Osteocyte (in vitro differentiated cells): ENCODE measurements at places on chromosomes 13 and 19. TPM values are rescaled to one million over a fixed set of nuclear protein-coding genes. Genes with fewer than 3 reads are reported as not detected.

DNA sequence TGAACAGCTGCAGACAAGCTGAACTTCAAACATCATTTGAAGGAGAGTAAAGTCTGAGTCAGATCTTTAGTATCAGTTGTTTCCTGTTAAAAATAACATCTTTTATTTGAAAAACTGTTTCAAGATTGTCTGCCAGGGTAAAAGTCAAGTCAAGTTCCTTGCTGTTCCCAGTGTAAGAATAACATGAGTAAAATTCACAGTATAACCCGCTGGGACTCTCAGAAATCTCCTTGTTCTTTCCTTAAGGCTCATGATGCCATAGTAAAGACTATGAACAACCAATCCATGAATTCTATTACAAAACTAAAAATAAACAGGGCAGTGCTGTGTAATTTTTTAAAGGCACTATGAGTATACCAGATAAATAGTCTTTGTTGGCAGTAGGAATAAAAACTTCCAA is 112.9 kb downstream of the IRS2 start:
- no peak for DNase-seq
- no peaks in the 10 kb centered on the region for H3K27me3 ChIP-seq
- H3K36me3 ChIP-seq, result no peaks in the 10 kb centered on the region
- no peak overlapping the region for H3K4me3 ChIP-seq
- H3K27ac ChIP-seq, result peak overlapping the region; percentile 6

DNA sequence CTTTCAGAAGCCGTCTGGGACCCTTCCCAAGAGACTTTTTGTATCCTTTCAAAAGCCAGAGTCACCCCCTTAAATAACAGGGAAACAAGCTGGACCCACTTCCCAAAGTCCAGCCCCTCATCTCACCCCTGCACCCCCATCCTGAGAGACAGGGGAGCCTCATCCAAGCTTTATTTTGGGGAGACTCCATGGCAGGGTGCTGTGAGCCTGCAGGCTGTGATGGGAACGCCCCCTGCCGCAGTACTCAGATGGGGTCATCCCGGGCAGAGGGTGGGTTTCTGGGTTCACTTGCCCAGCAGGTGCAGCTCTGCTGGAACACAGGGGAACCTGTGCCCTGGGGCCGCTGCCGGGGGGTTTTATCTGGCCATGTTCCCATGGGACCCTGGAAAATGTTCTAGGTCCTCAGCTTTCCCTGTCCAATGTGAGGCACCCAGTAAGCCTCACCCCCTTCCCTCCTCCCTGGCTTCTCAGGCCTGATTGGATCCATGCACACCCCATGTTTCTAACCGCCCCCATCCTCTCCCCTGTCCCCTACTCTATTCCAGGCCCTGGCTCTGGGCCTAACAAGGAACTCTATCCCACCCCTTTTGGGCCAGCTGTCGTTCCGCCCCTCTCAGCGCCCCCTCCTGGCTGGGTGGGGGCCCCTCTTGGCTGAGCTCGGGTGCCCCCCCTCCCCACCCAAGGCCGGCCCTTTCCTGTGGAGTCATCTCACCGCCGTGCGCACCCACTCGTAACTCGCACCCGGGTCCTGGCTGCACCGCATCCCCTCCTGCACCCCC is 1.0 kb downstream of the HIF3A start:
- H3K36me3 ChIP-seq, result no peaks in the 10 kb centered on the region
- H3K27ac ChIP-seq, result peak overlapping the region; percentile 96
- peaks cover 53% of the 10 kb centered on the region for H3K4me1 ChIP-seq
- no peaks in the 10 kb centered on the region for H3K27me3 ChIP-seq
- peak overlapping the region; percentile 78 for H3K4me3 ChIP-seq

- DNase-seq, result no peak
- H3K27ac ChIP-seq, result no peak overlapping the region
- peak overlapping the region; percentile 26 for H3K4me3 ChIP-seq
- H3K36me3 ChIP-seq, result no peaks in the 10 kb centered on the region
- H3K27me3 ChIP-seq, result peaks cover 36% of the 10 kb centered on the region
Measured at GRCh38 chr19:4279267-4279529, 132 bp downstream of the SHD start.

DNA sequence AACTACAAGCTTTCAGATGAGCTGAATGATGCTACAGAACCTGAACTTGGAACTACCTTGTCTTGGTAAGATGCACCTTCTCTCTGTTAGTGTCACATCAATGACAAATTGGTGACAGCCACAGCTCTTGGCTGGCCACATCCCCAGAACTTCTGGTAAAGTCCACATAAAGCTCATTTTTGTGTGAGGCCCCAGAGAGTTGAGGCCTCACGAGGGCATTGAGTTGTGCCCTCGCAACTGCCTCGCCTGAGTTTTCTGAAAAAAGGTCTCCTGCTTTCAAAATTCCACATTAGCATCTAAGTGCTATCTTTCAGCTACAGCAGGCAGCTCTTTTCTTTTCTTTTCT is 42.6 kb downstream of the MRPL57 start:
- H3K27ac ChIP-seq, result no peak overlapping the region
- H3K27me3 ChIP-seq, result peaks cover 26% of the 10 kb centered on the region
- no peaks in the 10 kb centered on the region for H3K4me1 ChIP-seq

- H3K27me3 ChIP-seq, result no peaks in the 10 kb centered on the region
- H3K27ac ChIP-seq, result no peak overlapping the region
- H3K4me3 ChIP-seq, result no peak overlapping the region
- no peaks in the 10 kb centered on the region for H3K36me3 ChIP-seq
- no peaks in the 10 kb centered on the region for H3K4me1 ChIP-seq
Measured at GRCh38 chr19:8680676-8681344, 17.8 kb downstream of the ACTL9 start.

- H3K4me1 ChIP-seq, result peaks cover 14% of the 10 kb centered on the region
- no peak overlapping the region for H3K27ac ChIP-seq
- no peaks in the 10 kb centered on the region for H3K36me3 ChIP-seq
Measured at GRCh38 chr19:16297575-16298178, 26.9 kb upstream of the KLF2 start.

The RNF17 gene
- total RNA-seq, result not detected in 2 replicates

The OR7G1 gene
- total RNA-seq, result not detected in 2 replicates

DNA sequence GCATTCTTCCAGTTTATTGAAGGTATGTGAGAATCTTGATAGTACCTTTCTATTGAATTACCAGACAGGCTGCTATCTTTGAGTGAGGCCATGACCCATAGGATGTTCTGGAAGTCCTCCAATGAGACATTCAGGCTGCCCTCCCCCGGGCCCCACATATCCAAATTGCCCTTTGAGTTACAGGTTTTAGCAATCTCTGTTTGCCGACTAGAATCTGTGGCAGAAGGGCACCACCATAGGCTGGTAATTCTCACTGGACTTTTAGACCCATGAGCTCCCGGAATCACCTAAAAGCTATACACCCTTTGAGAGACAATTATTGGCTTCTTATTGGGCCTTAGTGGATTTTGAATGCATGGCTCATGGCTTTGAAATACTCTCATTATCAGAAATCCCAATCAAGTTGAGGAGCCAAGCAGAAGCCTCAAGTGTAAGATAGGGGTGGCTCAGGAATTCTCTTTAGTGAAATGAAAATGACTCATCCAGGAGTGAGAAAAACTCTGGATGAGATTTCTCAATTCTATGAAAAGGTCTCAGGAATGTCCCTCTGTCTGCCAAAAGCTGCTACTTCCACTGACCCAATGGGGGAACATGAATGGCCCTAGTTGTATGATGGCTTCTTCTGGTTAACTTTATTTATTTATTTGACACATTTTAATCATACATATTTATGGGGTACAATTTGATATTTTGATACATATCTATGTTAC is 172.1 kb upstream of the CSNK1A1L start:
- H3K36me3 ChIP-seq, result no peaks in the 10 kb centered on the region
- no peak for DNase-seq
- H3K27me3 ChIP-seq, result no peaks in the 10 kb centered on the region
- H3K4me1 ChIP-seq, result peaks cover 2% of the 10 kb centered on the region
- H3K4me3 ChIP-seq, result no peak overlapping the region
- H3K27ac ChIP-seq, result no peak overlapping the region

DNA sequence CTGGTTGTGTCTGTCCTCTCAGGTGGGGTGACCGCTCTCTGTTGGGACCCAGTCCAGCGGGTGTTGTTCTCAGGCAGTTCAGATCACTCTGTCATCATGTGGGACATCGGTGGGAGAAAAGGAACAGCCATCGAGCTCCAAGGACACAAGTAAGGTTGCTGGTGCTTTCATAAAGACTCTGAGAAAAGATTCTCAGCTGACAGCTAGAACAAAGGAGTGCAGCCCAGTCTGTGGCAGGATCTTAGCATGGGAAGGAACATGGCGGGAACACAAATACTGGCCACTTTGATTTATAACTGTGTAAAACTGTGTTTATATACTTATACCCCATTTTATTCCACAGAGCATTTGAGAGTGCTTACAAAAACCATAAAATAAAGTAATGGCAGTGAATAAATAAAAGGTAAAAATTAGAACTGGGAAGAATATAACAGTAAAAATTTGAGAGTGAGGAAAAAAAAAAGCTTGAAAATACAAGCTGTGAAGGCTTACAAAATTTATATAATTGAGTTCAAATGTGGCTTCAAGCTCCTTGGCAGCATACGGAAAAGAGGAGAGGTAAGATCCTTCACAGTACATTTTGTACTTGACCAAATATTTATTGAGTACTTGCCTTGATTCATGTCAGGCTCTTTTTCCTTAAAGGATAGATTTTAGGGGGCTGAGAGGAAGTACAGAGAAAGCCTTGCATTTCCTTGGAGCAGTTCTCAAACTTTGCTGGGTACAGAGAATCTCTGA is 64.8 kb downstream of the DHRS12 start:
- DNase-seq, result no peak
- H3K4me3 ChIP-seq, result no peak overlapping the region
- H3K4me1 ChIP-seq, result peaks cover 5% of the 10 kb centered on the region
- H3K27ac ChIP-seq, result peak overlapping the region; percentile 25
- peaks cover 37% of the 10 kb centered on the region for H3K36me3 ChIP-seq
- H3K27me3 ChIP-seq, result no peaks in the 10 kb centered on the region

GRCh38 chr19:58558066-58558622 is at the start of gene UBE2M:
Gene UBE2M (minus strand): TSS chr19:58558611. CDS start chr19:58558381, 230 bp downstream.
- peak within 1 kb of the TSS; percentile 99 for H3K27ac ChIP-seq
- H3K36me3 ChIP-seq, result peaks cover 14% of the 10 kb centered on the region
- DNase-seq, result no peak
- no peaks in the 10 kb centered on the region for H3K27me3 ChIP-seq

GRCh38 chr19:15928321-15928720 is 6.0 kb downstream of the CYP4F11 start:
- no peaks in the 10 kb centered on the region for H3K36me3 ChIP-seq
- H3K27ac ChIP-seq, result no peak overlapping the region
- no peak for DNase-seq
- H3K4me1 ChIP-seq, result no peaks in the 10 kb centered on the region

- H3K36me3 ChIP-seq, result peaks cover 91% of the 10 kb centered on the region
- H3K27me3 ChIP-seq, result no peaks in the 10 kb centered on the region
- no peak overlapping the region for H3K4me3 ChIP-seq
- DNase-seq, result no peak
- H3K4me1 ChIP-seq, result no peaks in the 10 kb centered on the region
Measured at GRCh38 chr19:9531933-9532332, 6.5 kb downstream of the ZNF426 start.

GRCh38 chr13:50016444-50016843 is 1.2 kb downstream of the KCNRG start:
- H3K4me3 ChIP-seq, result peak overlapping the region; percentile 33
- no peak for DNase-seq
- H3K36me3 ChIP-seq, result peaks cover 46% of the 10 kb centered on the region
- no peaks in the 10 kb centered on the region for H3K27me3 ChIP-seq

DNA sequence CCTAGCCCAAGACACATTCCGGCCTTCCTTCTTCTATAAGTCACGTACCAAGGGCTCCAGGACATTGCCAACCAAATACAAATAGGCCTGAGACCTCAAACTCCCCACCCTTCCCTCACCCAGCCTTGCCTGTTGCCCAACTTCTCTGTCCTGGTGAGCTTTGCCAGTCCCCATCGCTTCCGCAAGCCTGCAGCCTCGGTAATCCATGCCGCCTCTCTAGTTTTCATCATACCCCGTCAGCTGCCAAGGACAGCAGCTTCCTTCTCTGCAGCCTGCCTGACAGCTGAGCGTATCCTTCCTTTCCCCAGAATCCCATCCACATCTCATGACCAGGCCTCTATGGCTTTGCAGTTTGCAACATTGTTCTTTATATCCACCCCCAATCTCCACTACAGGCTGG is 36.6 kb upstream of the POMP start:
- no peaks in the 10 kb centered on the region for H3K27me3 ChIP-seq
- H3K36me3 ChIP-seq, result no peaks in the 10 kb centered on the region
- peaks cover 1% of the 10 kb centered on the region for H3K4me1 ChIP-seq
- H3K27ac ChIP-seq, result no peak overlapping the region
- H3K4me3 ChIP-seq, result no peak overlapping the region

- no peaks in the 10 kb centered on the region for H3K4me1 ChIP-seq
- no peak overlapping the region for H3K4me3 ChIP-seq
- no peak for DNase-seq
- no peaks in the 10 kb centered on the region for H3K36me3 ChIP-seq
- H3K27me3 ChIP-seq, result no peaks in the 10 kb centered on the region
Measured at GRCh38 chr19:20244356-20244755, 77.3 kb downstream of the ZNF486 start.

DNA sequence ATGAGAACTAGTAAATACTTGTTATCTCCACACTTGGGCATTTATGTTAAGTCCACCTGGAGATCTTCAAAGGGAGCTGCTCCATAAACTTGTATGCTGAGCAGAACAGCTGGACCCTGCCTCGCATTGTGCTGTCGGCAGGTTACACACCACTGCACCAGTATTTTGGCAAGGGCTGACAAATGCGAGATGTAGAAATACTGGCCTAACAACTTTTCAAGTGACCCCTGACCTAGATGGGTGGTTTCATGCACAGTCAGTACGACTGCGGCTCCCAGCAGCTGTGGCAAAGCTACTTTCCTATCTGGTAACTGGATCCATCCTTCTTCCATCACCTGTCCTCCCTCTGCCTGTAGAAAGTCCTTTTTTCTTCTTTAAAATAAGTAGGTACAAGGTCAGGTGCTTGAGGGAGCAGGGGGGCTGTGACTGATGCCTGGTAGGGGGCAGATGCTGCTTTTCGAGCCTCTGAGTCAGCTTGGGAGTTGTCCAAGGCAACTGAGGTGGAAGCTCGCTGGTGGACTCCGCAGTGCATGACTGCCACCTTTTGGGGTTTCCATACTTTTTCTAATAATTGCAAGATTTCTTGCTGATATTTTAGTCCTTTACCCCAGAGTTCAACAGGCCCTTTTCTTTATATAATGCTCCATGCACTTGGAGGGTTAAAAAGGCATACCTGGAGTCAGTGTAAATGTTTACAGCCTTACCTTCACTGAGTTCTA is 86.8 kb downstream of the SLC25A15 start:
- no peaks in the 10 kb centered on the region for H3K4me1 ChIP-seq
- peaks cover 46% of the 10 kb centered on the region for H3K36me3 ChIP-seq
- H3K4me3 ChIP-seq, result no peak overlapping the region
- H3K27ac ChIP-seq, result no peak overlapping the region
- H3K27me3 ChIP-seq, result no peaks in the 10 kb centered on the region

DNA sequence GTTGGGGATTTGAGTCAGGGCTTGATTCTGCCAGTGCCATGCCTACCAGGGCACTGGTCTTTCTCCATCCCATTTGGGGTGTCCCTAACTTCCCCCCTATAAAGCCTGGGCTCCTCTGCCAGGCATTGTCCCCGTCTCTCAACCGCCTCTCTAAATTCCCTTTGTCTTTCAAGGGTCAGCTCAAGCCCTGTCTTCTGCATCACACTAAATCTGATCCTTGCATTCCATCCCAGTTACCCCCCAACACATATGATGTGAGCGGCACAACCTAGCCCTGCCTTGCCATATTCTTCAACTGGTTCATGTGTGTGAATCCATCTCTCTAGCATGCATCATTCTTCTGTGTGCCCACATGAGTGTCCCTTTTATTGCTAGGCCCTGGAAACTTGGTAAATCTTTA is 480.9 kb downstream of the ZNF536 start:
- no peak overlapping the region for H3K4me3 ChIP-seq
- H3K27ac ChIP-seq, result no peak overlapping the region
- no peaks in the 10 kb centered on the region for H3K36me3 ChIP-seq
- no peaks in the 10 kb centered on the region for H3K4me1 ChIP-seq
- H3K27me3 ChIP-seq, result no peaks in the 10 kb centered on the region

GRCh38 chr19:3508771-3509535 is 2.8 kb downstream of the FZR1 start:
- DNase-seq, result no peak
- H3K27me3 ChIP-seq, result no peaks in the 10 kb centered on the region
- peak overlapping the region; percentile 47 for H3K4me3 ChIP-seq
- H3K27ac ChIP-seq, result peak overlapping the region; percentile 56

The KLK4 gene
- total RNA-seq, result not detected in 2 replicates
